Right kidney (tissue), 9 donors: ENCODE measurements at places on chromosomes 3 and 15.
A peak's percentile ranks its signal among the peaks of the same experiment; 100 is the strongest.

DNA sequence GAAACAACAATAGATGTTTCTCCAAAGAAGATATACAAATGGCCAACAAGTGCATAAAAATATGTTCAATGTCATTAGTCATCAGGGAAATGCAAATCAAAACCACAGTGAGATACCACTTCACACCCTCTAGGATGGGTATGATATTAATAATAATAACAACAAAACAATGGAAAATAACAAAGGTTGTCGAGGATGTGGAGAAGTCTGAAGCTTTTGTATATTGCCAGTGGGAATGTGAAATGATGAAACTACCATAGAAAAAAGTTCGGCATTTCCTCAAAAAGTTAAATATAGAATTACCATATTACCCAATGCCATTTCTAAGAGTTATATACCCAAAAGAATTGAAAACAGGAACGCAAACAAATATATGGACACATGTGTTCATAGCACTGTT is 10.8 kb downstream of the BHLHE40 start:
- DNase-seq, result no peak

DNA sequence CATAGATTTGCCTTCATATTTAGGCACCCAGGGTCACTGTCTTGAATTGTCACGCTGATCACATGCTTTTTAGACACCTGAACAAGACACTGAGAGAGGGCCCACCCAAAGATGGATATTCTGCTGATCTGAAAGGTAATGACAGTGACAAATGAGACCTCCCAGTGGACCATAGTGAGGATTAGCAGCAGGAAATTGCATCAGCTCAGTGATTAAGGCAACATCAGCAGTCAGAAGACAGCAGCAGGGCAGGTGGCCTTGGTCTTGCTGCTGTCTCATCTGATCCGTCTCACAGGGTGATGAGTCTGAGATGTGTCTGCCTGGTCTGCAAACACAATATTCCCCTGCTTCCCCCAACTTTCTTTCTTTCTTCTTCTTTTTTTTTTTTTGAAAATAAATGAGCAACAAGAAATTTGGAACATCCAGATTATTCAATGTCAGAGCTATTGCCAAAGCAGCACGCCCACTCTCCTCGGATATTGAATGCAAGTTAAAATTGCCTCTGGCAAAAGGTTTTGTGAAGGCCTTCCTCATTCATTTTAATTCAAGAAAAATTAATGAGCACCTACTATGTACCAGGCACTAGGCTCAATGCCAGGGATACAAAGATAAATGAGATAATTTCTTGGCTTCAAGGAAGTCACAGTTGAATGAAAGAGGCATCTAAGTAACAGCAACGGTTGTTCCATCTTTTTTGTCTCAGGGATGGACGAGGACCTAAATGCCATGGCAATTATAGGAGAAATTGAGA is 14.1 kb downstream of the OTOL1 start:
- no peak for DNase-seq

- DNase-seq, result no peak
These were observed 98.1 kb downstream of the LRRK1 start for GRCh38 chr15:101017093-101017754.

DNA sequence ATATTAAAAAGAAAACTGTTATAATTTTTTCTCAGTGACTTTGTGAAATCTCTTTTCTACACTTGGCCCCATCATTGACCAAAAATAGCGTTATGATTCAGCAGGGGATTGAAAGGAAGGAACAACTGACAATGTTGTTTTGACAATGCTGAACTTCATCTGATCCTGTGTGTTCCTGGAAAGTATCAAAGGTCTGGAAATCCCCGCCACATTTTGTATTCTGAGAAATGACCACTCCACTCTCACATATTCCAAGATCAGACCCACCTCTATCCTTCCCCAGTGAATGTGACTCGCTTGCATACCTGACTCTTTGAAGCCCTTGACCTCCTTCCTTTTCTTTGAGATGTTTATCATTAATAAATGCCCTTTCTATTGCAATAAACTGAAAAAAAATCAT is 9.7 kb upstream of the RIOX2 start:
- no peak for DNase-seq

DNA sequence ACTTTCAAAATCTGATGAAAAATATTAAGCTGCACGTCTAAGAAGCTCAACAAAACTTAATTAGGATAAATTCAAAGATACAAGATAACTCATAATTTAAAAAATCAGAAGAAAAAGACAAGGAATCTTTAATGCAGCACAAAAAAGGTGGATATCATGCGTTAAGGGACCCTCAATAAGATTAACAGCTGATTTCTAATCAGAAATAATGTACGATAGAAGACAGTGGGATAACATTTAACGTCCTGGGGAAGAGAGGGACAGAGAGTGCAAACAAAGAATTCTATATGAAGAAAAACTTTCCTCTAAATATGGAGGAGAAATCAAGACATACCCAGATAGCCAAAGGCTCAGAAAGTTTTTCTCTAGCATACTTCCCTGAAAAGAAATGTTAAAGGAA is 519.5 kb downstream of the PYDC2 start:
- no peak for DNase-seq

GRCh38 chr3:42763021-42763420 is 10.0 kb downstream of the CCDC13 start:
- DNase-seq, result no peak

GRCh38 chr15:60382773-60383674 is 14.8 kb downstream of the ANXA2 start:
- DNase-seq, result no peak

DNA sequence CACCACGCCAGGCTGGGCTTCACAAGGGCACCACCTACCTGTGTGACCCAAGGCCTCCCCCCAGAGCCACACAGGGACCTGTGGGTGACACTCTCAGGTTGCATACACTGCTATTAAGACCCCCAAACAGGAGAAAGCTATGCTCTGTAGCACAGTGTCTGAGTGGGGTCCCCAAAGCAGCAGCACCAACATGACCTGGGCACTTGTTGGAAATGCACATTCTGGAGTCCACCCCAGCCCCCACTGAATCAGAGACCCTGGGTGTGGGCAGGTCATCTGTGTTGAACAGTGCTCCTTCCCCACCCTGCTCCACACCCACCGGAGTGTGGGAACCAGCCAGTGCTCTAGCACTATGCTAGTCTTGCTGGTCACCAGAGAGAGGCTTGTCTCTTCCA is 76.1 kb downstream of the ADAMTS17 start:
- DNase-seq, result no peak

DNA sequence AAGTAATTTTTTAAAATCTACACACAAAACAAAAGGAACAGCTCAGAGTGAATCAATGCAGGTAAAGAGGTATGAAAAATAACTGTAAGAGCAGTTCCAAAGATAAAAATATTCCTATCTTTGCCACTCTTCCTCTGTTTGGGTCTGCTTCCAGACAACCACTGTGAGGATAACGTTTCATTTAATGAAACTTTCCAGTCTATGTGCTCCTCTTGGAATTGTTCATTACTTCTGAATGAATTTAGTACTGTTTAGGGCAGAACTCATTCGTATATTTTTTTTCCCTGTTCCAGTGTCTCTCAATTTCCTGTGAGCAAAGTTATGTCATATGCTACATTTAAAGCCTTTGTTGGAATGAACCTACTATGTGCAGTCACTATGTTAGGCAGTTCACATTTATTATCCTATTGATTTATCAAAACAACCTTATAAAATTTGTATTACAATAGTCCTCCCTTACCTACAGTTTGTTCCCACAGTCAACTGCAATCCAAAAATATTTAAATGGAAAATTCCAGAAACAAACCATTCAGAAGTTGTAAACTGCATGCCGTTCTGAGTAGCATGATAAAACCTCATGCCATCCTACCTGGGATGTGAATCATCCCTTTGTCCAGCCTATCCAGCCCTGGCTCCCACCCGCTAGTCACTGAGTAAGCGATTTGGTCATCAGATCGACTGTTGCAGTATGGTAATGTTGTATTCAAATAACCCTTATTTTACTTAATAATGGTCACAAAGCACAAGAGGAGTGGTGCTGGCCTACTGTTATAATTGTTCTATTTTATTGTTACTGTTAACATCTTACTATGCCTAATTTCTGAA is 98.1 kb downstream of the TMCC1 start:
- DNase-seq, result no peak

DNA sequence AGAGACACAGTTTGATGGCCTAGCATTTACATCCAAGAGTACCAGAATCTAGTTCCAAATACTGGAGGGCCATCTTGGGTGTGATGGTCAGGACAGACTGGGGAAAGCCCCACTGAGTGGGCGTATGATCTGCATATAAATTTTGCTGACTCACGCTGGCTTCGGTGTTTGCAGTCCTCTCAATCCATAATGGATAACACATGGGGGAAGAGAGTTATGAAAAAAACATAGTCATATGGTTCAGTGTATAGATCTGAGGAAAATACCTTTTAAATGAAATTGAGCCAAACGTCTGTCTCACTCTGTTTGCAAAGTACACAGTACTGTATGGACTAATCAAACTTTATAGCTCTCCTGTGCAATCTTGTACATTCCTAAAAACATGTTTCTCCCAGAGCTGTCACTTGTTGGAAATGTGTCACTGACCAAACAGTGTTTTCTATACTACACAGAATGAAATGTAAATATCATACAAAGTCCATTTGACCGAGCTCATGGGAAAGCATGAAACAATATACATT is 125.3 kb upstream of the THBS1 start:
- no peak for DNase-seq

DNA sequence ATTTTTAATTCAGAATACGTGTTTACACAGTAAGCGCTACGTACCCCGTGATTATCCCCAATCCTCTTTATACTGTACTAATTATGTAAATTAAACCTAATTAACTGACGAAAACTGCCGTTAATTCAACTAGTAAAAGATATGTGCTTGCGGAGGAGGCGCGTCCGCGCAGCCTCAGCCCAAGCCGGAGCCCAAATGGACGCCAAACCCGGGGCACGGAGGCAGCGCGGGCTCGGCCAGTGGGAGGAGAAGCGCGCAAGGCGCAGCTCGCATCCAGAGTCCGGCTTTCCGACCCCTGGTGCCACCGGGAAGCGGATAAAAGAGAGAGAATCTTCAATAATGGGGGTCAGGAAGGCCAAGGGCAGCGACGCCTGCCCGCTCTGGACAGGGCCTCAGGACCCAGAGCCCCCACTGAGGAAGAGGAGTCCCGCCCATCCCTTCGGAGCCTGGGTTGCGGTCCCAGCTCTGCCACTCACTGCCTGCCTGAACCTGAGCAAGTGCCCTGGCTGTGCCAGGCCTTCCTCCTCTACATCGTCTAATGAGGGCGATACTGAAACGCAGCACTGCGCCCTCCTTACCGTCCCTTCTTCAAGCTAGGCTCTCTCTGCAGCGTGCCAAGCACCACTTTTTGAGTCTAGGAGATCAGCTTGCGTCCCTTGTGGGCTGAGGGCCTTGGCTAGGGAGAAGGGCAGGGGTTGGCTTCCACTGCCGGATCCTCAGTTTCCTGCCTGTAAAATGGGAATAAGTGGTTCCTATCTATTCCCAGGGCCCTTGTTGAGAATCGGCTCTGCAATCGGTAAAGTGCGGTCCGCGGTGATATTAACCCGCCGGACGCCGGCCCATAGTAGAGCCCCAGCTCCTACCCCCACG is 5.0 kb upstream of the SKOR1 start:
- peak; percentile 44 for DNase-seq

DNA sequence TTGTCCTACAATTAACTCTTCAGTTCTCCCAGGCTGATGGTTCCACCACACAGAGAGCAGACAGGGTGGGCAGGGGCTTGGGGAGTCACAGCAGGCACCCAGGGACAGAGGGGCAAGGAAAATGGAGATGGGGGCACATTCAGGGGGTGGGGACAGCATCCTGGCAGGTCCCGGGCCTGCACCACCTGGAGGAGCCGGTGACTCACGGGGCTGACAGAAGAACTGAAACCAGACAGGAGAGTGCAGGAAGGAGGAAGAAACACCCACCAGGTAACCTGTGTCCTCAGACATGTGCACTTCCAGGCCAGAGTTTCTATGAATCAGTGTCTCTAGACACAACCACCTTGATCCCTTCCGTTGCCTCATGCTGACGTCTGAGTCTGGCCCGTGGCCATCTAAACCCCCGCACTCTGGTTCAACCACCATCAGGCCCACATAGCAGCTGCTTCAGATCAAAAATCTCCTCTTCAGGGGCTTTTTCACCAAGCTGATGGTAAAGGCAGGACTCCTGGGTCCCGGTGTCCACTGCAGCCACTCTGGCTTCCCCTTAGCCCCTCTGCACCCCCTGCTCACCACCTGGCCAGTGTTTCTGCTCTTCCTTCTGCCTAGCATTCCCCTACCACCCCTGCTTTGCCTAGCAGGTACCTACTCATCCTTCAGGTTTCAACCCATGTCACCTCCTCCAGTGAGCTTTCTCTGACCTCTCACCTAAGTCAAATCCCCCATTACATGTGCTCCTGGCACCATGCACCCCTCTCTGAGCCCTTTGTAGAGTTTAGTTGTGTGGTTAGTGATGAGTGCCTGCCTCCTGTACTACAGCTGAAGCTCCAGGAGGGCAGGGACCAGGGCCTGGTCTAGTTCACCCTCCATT is 16.5 kb upstream of the CYP11A1 start:
- DNase-seq, result no peak

DNA sequence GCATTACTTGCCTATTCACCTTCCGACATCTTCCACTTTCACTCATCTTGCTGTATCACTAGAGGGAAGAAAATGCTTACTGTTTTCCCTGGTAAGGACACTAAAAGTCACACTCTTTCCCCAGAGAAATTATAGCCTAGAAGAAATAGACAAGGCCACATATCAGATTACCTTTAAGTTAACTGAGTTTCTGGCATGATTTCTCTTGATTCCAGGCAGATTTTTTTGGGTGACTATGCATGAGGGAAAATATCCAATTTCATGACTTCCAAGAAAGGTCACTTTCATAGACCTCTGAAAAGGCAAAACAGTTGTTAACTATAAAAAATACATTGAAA is 30.3 kb downstream of the TCF12 start:
- DNase-seq, result no peak

DNA sequence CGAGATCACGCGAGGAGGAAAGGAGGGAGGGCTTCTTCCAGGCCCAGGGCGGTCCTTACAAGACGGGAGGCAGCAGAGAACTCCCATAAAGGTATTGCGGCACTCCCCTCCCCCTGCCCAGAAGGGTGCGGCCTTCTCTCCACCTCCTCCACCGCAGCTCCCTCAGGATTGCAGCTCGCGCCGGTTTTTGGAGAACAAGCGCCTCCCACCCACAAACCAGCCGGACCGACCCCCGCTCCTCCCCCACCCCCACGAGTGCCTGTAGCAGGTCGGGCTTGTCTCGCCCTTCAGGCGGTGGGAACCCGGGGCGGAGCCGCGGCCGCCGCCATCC is 1.1 kb upstream of the SETD5 start:
- no peak for DNase-seq

DNA sequence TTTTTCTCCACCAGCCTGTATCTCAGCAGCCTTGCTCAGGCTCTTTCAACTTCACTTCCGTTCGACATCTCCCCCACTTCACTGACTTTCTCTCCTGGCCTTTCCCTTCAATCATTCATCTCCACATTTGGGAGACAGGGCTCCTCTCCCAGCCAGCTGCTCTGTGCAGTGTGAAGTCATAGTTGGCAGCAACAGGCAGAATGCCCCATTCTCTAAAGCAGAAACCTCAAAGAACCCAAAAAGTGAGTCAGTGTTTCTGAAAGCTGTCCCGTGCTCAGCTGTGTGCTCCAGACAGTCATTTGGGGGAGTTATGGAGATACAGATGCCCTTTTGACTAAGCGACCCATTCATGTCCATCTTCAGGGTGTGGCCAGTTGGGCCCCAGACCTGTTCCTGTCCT is 54.3 kb downstream of the NTRK3 start:
- DNase-seq, result no peak

GRCh38 chr3:142236173-142236572 is 10.8 kb upstream of the GK5 start:
- no peak for DNase-seq

GRCh38 chr15:82140886-82141285 is 95.1 kb upstream of the MEX3B start:
- no peak for DNase-seq

GRCh38 chr3:127914584-127914983 is 448 bp upstream of the KBTBD12 start:
- no peak for DNase-seq
